ENCODE measurements at places on chromosomes 3 and 15. TPM values are rescaled to one million over a fixed set of nuclear protein-coding genes. Genes with fewer than 3 reads are reported as not detected.

Gene P2RY1
- 1.8 TPM for total RNA-seq

Gene ANKRD63
- not detected for total RNA-seq

Gene KBTBD12
- not detected for total RNA-seq

- no peak for DNase-seq
Measured at GRCh38 chr3:181610083-181610972, 101.4 kb upstream of the SOX2 start.
